ENCODE measurements at places on chromosomes 2 and 18.

DNA sequence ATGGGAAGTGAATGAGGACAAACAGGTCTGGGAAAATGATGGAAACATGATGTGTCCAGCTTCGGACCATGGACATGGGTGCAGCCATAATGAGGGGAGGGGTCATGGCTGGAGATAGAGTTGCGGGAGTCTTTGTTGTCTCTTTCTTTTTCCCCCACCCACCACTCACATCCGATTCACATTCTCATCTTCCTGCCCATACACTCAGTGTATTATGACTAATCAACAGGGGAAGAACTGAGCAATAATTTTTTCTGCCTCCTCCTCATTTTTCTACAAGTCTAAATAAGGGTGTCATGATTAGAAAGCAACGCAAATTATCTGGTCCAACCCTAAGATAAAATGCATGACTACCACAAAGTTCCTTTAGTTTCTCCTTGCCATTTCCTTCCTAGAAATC is 5.7 kb upstream of the SERPINB2 start:
- no peak for DNase-seq

DNA sequence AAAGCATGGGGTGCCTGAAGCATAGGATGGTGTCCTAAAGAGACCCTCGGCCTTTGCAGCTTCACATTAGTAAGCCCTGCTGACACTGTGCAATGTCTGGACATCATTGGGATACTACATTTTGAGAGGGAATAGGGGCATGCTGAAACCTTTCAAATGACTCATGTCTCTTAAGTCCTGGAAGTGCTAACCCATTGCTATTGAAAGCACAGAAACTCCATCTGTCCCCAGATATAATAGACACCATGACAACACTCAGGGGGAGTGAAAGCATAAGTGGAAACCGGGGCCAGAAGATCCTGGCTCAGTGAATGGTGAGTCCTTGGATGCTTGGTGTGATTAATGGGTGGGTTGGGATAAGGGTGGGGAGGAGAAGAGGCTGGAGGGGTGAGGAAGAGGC is 595.5 kb upstream of the ID2 start:
- no peak for DNase-seq

DNA sequence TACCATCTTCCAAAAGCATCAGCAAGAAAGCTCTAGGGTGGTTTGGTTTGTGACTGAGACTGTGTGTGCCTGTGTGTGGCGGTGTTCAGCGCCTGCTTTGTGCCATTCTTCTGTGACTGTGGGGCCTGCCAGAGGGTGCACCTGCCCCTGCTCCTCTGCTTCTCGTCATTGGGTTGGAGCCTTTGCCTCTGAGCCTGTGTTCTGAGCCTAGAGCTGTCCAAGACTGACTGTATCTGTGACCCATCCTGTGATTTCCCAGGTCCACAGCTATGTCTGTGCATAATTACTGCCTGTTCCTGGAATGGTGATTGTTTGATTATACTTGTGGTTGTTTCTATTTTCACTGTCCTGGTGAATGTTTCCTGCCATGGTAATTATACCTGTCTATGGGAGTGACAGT is 57.1 kb upstream of the KLHL29 start:
- DNase-seq, result no peak

DNA sequence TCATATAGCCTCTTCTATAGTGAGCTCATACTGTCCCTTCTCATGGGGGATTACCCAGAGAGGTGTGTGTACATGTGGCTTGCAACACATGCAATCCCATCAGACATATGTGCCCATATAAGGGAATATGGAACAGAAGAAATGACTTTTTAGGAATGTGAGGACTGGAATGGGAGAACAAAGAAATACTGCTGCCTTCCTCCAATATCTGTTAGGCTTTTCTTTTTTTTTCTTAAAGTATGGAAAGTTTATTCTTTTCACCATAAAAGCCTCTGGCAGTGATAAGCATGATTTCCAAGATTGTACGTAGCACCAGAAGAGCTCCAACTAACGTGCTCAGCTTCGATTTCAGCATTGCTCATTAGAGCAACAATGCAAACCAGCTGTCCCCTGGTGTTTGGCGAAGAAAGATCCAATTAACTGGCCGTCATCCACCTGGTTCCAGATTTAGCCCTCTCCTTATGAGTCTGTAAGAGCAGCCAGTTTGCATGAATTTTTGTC is 113.6 kb downstream of the ADCYAP1 start:
- DNase-seq, result no peak

GRCh38 chr2:211513446-211513845 is 957.0 kb downstream of the CPS1 start:
- DNase-seq, result no peak

DNA sequence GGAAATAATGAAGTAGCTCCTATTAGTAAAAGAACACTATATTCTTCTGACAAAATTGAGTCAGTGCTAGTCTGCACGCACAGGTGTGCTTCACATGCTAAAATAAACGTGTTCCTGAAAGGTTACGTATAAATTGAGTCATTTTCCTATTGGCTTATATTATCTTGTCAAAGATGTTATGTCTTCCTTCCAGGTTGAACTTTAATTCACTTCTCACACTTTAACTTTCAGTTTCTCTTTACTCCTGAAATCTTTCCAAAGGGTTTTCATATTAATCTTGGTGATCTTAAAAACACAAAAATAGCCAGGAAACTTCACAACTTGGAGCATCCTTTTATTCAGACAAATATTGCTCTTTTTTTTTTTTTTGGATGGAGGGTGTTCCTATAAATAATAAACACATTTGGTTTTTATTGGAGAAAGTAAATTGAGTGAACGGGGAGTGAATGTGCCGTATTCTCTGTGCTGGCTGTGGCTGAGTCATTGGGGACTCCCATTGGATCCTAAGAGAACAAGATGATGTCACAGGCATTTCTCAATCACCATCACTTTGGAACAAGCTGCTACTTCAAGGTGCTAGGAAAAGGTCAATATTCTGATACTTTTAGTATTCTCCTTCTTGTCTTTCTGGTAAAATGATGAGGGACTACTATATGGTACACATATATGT is 150.2 kb upstream of the SPATS2L start:
- DNase-seq, result no peak

DNA sequence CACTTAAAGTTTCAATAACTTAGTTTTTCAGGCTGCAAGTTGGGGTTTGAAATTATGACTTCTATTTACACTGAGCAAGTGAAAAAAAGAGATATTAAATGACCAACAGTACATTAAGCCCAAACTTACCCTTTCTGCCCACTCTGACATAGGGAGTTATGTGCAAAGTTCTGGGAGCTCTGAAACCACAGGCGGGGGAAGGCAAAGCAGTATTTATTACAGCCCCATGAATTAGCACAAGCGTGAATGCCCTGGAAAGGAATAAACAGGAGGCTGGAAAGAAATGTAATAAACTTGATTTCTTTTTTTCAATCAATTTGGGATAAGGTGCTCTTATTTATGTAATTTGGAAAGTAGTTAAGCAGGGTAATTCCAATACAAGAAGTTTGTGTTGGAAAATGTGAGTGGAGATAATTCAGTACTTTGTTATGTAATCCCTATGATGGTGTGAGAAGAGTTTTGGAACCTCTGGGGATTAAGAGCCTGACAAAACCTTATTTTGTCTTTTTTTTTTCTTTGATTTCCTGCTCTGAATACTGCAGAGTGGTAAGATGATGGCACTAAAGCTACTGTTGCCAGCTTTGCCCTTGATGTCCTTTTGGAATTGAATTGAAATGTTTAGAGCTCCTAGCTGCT is 351.5 kb downstream of the ARHGAP15 start:
- no peak for DNase-seq

Data from stimulated activated CD8-positive, alpha-beta memory T cell treated with anti-CD3 and anti-CD28 coated beads, Interleukin-2, amount 100 ng/mL, for 1 hour (primary cell).